ENCODE measurements at places on chromosomes 5 and 9.

DNA sequence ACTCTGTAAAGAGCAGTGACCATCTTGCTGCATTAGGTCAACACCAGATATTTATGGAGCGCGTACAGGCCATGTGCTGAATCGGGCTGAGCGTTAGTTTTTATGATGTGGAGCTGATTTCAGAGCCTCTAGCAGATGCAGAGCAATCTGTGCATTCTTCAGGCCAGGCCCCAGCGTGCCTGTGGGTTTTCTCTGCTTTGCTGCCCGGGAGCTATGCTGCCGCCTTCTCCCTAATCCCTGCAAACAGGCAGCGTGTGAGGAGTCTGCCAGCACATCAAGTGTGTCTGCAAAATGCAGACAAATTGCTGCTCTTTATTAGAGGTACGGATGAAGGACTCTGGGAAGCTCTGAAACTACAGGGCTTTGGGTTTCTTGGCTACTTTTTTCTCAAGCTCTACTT, 170.0 kb downstream of the NTRK2 start:
- DNase-seq: no peak

GRCh38 chr5:153542536-153542935, 52.1 kb downstream of the GRIA1 start:
- no peak for DNase-seq

GRCh38 chr5:121384359-121384758, 467.3 kb upstream of the FTMT start:
- no peak for DNase-seq

- no peak for DNase-seq
Measured at GRCh38 chr5:107889387-107889786, 218.7 kb upstream of the EFNA5 start.

DNA sequence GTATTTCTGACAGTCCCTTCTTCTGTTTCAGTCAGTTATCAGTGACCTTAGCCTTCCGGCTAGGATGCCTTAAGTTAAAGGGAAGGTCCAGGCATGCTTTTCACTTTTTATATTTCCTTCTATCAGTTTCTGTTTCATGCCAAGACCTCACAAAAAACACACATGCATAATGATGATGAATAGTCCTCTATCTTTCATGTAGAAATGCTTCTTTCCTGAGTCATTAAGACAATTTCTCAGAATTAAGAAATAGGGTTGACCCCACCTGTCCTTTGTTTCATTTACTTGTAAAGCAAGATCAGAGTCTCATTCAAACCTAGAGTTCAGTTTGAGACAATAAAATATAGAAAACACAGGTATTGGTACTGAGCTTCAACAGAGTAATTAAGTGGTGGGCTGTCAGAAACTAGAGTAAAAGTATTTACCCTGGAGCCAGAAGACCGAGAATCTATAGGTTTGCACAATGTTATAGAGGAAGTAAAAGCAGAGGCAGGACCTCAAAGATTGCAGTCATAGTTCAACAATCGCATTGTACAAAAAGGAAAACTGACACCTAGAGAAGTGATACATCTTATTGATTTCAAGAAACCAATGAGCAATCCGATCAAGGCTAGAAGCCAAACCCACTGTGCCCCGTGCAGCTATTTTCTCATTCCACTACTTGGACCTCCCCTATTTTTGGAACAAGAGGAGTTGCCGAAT, 118.7 kb upstream of the PUM3 start:
- DNase-seq: no peak

DNA sequence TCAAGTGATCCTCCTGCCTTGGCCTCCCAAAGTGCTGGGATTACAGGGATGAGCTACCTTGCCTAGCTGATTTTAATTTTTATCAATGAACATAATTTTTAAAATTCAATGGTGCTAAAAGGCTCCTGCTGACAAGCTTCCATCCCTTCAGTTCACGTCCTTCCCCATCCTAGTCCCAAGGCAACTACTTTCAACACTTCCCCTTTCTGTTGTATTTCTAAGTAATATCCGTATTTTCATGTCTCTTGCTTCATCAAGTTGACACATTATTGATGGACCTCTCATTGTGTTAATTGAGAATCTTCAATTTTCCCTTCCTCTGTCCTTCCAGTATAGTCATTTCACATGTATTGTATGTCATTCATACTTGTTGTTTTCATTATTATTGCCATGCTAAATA, 93.8 kb upstream of the RASGRF2 start:
- no peak for DNase-seq

GRCh38 chr9:9790216-9790872, 822.5 kb downstream of the PTPRD start:
- no peak for DNase-seq

GRCh38 chr5:139806726-139807646, 11.4 kb downstream of the PSD2 start:
- no peak for DNase-seq

DNA sequence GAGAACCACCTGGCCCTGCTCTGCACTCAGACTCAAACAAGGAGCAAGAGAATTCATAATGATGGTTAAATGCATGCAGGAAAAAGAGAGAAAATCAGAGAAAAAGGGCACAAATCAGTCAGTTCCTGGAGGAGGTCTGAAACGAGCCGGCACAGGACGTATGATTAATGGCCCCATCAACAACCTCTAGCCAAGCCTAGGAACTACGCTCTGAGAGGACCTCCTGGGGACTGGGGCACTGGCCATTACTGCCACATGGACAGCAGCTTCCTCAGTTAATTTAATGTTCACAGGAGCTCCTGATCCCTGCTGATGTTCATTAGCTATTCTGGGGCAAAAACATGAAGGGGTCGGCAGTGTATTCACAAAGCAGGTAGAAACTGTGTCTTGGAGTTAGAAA, 238.1 kb downstream of the MED10 start:
- no peak for DNase-seq

DNA sequence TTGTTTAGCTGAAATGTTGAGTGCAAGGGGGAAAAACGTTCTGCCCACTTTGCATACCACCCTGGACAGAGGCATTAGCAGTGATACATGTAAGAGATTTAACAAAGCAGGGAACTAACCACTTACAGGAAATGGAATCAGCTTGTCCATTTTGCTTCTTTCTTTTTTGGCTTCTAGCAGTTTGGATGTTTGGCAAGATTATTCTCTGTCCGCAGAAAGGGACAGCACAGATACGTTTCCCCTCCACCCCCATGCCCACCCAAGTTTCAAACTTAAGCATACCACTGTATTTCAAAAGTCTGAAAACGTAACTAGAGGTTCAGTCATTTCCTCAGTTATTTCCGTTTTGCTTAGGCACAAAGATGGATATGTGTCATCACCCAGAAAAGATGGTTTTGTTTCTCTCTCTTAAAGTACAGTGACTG, 118.4 kb downstream of the GDNF start:
- DNase-seq: no peak

- DNase-seq: no peak
Measured at GRCh38 chr9:101880846-101881245, 142.4 kb upstream of the GRIN3A start.

GRCh38 chr9:136692185-136693134, 5.2 kb upstream of the AGPAT2 start:
- no peak for DNase-seq

DNA sequence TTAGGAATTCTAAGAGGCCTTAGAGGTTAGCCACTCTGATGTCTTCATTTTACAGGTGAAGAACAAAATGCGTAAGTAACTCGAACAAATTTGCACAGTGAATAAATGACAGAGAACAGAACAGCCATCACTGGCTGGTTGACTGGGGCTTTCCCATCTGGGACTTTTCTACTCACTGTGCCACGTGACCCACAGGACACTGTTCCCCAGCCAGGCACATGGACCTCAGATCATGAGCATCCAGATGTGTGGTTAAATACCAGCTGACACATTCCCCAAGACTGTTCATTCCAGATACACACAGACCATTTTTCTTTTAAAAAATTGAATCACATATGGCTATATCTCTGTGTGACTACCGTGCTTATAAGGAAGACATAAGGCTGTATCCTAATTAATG, 25.8 kb upstream of the MED10 start:
- no peak for DNase-seq

DNA sequence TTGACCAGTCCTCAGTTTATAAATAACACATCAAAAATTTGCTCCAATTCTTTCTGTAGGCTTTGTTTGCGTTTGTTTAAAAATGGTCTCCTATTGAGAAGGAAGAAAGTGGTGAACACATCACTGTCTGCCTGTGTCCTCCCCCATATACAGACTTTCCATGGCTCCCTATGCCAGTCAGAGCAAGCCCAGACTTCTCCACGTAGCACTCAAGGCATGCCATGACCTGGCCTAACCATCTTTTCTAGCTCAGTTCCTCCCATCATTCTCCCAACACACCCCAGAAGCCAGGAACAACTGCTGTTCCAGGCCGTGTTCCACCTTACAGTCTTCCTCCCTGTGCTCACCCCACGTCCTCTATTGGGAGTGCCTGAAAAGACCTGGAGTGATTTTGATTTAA, 129.6 kb upstream of the ZNF618 start:
- DNase-seq: no peak

- no peak for DNase-seq
Measured at GRCh38 chr9:73095425-73095824, 56.2 kb upstream of the ANXA1 start.

DNA sequence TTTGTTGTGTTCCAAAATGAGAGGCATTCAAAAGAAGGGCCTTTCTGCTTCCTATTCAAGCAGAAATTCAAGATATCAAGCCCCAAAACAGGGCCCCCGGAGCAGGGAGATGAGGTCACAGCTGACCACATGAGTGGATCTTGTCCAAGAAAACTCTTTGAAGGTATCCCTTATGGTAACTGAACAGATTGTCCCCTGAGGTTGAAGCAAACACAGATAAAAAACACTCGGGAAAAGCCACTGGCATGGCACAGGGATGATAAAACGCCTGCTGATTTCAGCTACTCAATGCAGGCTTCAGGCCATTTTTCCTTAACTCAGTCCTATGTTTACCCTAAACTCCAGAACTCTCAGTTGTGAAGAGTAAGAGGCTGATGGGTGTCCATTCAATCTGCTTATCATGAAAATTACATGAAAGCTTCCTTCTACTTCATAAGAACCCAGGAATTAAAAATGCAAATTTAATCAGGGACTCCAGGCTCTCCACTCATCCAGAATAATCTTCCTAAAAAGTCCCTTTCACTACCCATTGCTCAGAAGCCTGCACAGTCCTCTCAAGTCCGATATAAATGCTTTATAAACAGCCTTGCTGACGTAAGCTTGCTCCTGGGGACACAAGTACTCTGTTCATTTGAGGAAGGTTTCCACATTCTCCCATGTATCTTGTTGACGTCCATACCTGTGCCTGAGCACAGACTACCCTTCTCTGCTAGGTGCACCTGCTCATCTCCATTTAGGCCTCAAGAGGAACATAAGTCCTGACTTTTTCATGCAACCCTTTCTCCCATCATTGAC, 35.9 kb upstream of the SLC1A3 start:
- no peak for DNase-seq

DNA sequence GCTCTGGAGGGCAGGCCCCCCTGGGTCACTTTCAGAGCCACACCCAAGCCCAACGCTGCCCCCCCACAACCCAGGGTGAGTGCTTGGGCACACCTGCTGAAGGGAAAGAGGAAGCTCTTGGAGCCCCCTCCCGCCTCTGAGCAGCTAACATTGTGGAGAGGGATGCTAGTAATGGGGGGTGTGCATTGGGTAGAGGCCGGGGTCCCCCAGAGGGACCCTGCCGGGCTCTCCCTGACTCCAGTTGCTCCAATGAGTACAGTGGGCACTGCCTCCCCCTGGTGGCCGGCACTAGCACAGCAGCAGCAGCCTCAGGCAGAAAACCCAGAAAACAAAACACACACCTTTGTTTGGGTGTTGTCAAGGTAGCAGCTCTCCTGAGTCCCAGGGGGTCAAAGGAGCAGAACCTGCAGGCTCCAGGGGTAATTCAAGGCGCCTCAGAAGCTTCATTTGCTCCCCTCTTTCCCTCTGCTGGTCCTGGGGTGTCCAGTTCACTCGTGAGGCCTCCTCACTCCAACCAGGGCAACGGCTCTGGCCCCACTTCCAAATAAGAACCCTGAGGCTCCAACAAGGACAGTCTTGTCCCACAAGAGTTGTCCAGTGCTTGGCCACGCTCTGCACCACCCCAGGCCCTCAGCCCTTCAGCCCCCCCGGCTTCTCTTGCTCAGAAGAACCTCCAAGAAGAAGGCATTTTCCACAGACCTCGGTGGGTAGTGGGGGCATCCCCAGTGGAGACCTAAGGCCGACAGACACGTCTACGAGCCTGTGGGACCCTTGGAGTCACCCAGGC, 16.1 kb downstream of the GBGT1 start:
- peak; percentile 92 for DNase-seq

DNA sequence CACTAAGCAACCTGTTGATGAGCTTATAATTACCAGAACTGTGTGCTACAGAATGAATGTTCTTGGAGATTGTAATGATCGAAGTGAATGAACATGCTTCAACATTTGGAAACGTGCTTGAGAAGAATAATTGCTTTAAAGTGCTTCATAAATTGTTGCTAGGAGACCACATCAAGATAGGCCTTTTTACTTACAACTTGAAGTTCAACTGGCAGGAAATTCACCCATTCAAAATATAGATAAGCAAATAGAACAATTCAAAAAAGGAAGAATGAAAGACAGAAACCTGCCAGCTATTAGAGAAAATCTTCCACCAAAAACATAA, 38.0 kb upstream of the SLC44A1 start:
- DNase-seq: no peak

GRCh38 chr9:109414125-109414785, 83.9 kb downstream of the PTPN3 start:
- no peak for DNase-seq

GRCh38 chr5:147534172-147534951, 24.5 kb upstream of the DPYSL3 start:
- DNase-seq: no peak

GRCh38 chr9:81717061-81717746, 27.9 kb upstream of the TLE1 start:
- DNase-seq: no peak

All from CD4-positive, alpha-beta T cell treated with Interferon alpha-2 for 1 hour (primary cell).